ENCODE measurements at places on chromosomes 1 and 21.

DNA sequence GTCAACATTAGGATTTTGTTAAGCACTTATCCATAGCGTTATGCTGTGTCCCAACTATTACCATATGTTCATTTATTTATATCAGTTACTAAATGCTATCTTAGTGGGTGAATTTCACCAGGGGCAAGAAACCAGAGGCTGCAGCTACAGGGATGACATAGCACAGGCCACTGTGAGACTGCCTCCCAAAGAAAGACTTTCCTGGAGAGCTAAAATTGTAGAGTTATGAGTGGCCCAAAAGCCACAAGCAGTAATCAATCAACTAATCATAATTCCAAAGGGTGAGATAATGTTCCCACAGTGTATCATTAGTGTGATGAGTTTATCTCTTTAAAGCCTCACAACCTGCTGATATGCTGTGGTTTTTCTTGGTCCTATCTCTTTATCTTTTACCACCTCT, 3.8 kb upstream of the TGFB2 start:
- no peak for DNase-seq

DNA sequence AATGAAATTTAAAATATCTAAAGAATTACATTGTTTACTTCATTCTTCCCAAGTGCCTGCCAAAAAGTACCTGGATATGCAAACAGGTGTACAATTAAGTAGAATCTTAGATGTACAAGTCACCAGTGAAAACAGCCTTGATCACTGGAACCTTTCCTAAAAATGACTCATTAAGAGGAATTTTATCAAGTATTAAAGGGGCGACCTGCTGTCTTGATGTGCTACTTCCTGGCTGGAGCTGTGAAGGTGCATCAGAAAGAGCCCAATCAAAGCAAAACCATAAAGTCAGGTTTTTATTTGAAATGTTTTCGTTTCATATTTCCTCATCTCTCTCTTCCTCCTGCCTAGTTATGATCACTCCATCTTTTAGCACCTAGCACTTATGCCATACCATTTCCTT, 33.4 kb downstream of the IFI44 start:
- DNase-seq: no peak

- peak; percentile 47 for DNase-seq
These were observed 210.3 kb downstream of the SLC35F3 start for GRCh38 chr1:234114648-234115307.

- DNase-seq: no peak
These were observed 57.5 kb upstream of the ETV3 start for GRCh38 chr1:157195521-157196244.
